Activated CD8-positive, alpha-beta T cell treated with anti-CD3 and anti-CD28 coated beads, Interleukin-2, amount 10 ng/mL, durations not matched to agents 7 days and 5 days (primary cell): ENCODE measurements at places on chromosomes 16 and 17. TPM values are rescaled to one million over a fixed set of nuclear protein-coding genes. Genes with fewer than 3 reads are reported as not detected.

The TBC1D3 gene
- not detected for total RNA-seq

The PIPOX gene
- total RNA-seq = 1.5 TPM

The CLEC16A gene
- total RNA-seq = 38.5 TPM

The KCNH4 gene
- total RNA-seq = 0.05 TPM

The GNG13 gene
- total RNA-seq = not detected

DNA sequence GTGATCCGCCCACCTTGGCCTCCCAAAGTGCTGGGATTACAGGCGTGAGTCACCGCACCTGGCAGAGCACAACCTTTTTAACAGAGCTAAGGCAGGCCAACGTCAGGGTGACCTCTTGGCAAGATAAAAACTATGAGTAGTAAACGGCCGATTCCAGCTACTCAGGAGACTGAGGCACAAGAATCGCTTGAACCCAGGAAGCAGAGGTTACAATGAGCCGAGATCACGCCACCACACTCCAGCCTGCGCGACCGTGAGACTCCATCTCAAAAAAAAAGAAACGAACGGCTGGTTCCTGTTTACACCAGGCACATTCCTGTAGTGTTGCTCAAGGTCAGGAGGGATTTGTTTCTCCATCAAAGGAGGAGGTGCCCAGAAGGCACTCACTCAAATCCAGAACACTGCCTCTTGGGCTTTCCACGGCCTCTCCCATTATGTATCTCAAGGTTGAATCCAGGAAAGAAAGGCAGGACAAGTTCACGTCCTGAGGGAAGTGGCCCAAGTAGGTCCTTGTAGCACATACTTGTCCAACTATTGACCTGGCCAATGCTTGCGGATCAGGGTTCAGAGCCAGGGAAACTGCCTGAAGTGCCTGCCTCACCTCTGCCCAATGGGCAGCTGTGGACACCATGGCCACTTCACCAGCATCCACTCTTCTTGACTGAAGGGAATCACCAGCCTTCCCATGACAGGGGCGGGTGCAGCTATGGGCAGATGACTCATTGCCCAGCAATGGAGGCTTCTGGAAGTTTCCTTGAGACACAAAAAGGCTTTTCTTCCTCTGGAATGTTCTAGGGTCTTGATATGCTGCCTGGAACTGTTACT, 13.5 kb downstream of the KNOP1 start:
- no peak overlapping the region for H3K4me3 ChIP-seq
- H3K27ac ChIP-seq = no peak overlapping the region
- no peaks in the 10 kb centered on the region for H3K27me3 ChIP-seq
- H3K4me1 ChIP-seq = no peaks in the 10 kb centered on the region
- no peak for DNase-seq

DNA sequence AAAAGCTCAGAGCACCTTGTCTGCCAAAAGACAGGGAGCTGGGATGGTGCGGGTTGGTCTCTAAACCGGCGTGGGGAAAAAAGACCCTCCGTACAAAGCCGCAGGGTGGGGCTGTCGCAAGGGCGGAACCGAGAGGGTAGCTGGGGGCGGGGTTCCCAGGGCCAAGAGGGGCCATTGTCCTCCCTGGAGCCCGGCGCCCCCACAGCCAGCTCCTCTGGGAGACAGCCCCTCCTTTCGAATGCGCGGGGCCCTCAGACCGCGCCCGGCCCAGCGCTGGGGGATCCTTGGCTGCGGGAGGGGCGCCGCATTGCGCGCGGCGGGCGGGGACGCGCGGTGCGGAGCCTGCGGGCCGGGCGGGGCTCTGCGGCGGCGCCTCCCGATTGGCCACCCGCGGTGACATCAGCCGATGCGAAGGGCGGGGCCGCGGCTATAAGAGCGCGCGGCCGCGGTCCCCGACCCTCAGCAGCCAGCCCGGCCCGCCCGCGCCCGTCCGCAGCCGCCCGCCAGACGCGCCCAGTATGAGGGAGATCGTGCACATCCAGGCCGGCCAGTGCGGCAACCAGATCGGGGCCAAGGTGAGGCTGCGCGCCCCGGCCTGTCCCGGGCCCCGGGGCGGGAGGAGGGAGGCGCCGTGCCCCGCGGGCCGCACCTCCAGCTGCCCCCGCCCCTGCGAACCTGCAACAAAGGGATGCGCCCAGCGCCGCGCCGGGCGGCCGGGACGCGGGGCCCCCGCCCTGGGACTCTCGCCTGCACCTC, at the start of gene TUBB3:
Gene TUBB3 (plus strand): TSS at position 459 of the 756 bp plus-strand sequence. CDS start 60 bp downstream, at position 519.
- DNase-seq = peak; percentile 65
- H3K4me1 ChIP-seq = peaks cover 46% of the 10 kb centered on the region
- H3K27me3 ChIP-seq = peaks cover 42% of the 10 kb centered on the region
- H3K36me3 ChIP-seq = no peaks in the 10 kb centered on the region
- peak within 1 kb of the TSS; percentile 57 for H3K4me3 ChIP-seq
- no peak within 1 kb of the TSS for H3K27ac ChIP-seq

- no peak for DNase-seq
- H3K27me3 ChIP-seq = no peaks in the 10 kb centered on the region
- no peak overlapping the region for H3K27ac ChIP-seq
- no peak overlapping the region for H3K4me3 ChIP-seq
- H3K4me1 ChIP-seq = no peaks in the 10 kb centered on the region
Observed at GRCh38 chr16:27598220-27598619, 48.3 kb downstream of the KATNIP start.

GRCh38 chr17:75691801-75692626, 24.9 kb downstream of the SAP30BP start:
- no peak for DNase-seq
- H3K4me1 ChIP-seq = peaks cover 50% of the 10 kb centered on the region
- peak overlapping the region; percentile 76 for H3K27ac ChIP-seq
- no peaks in the 10 kb centered on the region for H3K27me3 ChIP-seq

- peaks cover 29% of the 10 kb centered on the region for H3K4me1 ChIP-seq
- peaks cover 34% of the 10 kb centered on the region for H3K27me3 ChIP-seq
- peaks cover 47% of the 10 kb centered on the region for H3K36me3 ChIP-seq
- DNase-seq = peak; percentile 71
- peak overlapping the region; percentile 58 for H3K27ac ChIP-seq
Observed at GRCh38 chr16:75379911-75380847, 53.1 kb downstream of the CFDP1 start.

GRCh38 chr17:55758171-55758570, 7.3 kb downstream of the PCTP start:
- DNase-seq = no peak
- H3K4me1 ChIP-seq = no peaks in the 10 kb centered on the region
- H3K36me3 ChIP-seq = peaks cover 3% of the 10 kb centered on the region
- H3K4me3 ChIP-seq = no peak overlapping the region
- H3K27me3 ChIP-seq = no peaks in the 10 kb centered on the region

DNA sequence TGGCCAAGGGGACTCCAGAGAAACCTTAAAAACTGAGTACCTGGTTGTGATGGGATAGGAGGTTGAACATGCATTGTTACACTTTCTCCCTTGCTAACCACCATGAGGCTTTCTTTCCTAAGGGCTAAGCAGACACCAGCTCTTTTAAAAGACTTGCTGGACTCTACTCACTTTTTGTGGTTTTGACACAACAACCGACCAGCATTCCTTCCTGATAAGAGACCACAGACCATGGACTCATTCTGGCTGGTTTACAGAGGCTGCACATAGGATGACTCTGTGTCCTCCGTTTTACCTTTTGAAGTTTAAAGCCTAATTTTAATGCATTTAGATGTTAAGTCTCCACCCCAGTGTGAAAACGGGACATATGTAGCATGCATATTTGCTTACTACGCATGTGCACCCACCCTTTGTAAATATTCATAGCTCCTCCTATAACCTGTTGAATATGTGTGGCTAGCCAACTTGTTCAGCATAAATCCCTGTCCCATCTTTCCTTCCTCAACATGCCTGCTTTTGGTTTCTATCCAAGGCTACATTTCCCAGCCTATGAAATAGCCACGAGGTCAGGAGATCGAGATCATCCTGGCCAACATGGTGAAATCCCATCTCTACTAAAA, 475.9 kb downstream of the GRIN2A start:
- H3K27ac ChIP-seq = no peak overlapping the region
- DNase-seq = no peak
- H3K4me1 ChIP-seq = no peaks in the 10 kb centered on the region
- H3K4me3 ChIP-seq = no peak overlapping the region
- no peaks in the 10 kb centered on the region for H3K36me3 ChIP-seq

DNA sequence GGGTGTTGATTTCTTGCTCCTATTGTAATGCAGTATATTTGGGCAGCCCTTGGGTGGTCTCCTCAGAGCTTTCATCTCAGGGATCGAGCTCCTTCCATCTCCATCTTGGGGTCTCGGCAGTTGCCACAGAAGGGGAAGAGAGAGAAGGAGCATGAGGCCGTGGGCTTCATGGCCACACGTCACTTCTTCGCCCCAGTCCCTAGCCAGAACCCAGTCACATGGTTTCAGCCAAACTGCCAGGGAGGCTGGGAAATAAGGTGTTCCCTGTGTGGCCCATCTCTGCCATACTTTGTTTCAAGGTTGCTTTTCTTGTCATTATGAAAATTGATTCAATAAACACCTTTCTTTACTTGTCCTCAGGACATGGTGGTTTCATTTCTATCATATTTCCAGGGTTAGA, 68.4 kb upstream of the NKD1 start:
- H3K36me3 ChIP-seq = no peaks in the 10 kb centered on the region
- peaks cover 2% of the 10 kb centered on the region for H3K27me3 ChIP-seq
- no peaks in the 10 kb centered on the region for H3K4me1 ChIP-seq
- no peak overlapping the region for H3K27ac ChIP-seq

DNA sequence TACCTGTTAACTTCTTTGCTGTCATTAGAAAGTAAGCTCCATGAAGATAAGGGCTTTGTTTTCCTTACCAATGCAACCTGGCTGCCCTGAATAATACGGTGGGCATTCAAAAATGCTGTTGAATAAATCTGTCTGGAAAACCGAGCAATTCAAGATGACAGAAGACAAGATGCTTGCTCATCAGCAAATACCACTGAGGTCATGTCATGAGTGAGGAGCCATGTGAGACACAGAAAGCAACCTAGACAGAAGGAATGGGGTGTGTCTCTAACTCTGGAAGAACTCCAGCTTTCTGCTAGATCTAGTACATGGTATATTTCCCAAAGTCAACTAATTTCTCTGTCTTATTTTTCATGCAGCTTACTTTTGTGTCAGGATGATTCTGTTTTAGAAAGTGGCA, 64.2 kb downstream of the STH start:
- H3K4me1 ChIP-seq = peaks cover 5% of the 10 kb centered on the region
- H3K36me3 ChIP-seq = peaks cover 62% of the 10 kb centered on the region
- no peak for DNase-seq
- no peaks in the 10 kb centered on the region for H3K27me3 ChIP-seq
- H3K27ac ChIP-seq = peak overlapping the region; percentile 28
- H3K4me3 ChIP-seq = no peak overlapping the region

GRCh38 chr16:65070831-65071432, 50.9 kb downstream of the CDH11 start:
- H3K4me3 ChIP-seq = no peak overlapping the region
- H3K4me1 ChIP-seq = no peaks in the 10 kb centered on the region
- H3K27ac ChIP-seq = no peak overlapping the region
- H3K27me3 ChIP-seq = no peaks in the 10 kb centered on the region

- H3K4me1 ChIP-seq = peaks cover 46% of the 10 kb centered on the region
- H3K4me3 ChIP-seq = no peak overlapping the region
- peaks cover 67% of the 10 kb centered on the region for H3K36me3 ChIP-seq
Observed at GRCh38 chr16:17392857-17393692, 77.7 kb downstream of the XYLT1 start.

DNA sequence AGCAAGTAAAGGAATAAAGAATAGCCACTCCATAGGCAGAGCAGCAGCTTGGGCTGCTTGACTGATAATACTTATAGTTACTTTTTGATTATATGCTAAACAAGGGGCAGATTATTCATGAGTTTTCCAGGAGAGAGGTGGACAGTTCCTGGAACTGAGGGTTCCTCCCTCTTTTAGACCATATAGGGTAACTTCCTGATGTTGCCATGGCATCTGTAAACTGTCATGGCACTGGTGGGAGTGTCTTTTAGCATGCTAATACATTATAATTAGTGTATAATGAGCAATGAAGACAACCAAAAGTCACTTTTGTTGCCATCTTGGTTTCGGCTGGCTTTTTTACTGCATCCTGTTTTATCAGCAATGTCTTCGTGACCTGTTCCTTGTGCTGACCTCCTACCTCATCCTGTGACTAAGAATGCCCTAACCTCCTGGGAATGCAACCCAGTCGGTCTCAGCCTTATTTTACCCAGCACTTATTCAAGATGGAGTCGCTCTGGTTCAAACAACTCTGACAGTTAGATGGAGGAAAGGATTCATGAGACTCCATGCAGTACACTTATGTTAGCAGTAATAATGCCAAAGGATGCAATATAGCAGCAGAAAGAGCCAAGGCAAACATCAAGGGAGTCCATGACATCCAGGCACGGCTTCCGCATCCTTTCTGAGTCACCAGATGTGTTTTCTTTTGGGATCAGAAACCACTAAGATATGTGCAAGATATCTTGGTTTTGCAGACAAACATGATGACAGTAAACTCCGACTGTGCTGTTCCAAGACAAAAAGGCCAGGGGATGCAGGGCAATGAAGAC, 55.8 kb upstream of the B4GALNT2 start:
- DNase-seq = no peak
- H3K4me1 ChIP-seq = no peaks in the 10 kb centered on the region
- H3K4me3 ChIP-seq = no peak overlapping the region
- peaks cover 13% of the 10 kb centered on the region for H3K27me3 ChIP-seq
- no peaks in the 10 kb centered on the region for H3K36me3 ChIP-seq
- no peak overlapping the region for H3K27ac ChIP-seq

DNA sequence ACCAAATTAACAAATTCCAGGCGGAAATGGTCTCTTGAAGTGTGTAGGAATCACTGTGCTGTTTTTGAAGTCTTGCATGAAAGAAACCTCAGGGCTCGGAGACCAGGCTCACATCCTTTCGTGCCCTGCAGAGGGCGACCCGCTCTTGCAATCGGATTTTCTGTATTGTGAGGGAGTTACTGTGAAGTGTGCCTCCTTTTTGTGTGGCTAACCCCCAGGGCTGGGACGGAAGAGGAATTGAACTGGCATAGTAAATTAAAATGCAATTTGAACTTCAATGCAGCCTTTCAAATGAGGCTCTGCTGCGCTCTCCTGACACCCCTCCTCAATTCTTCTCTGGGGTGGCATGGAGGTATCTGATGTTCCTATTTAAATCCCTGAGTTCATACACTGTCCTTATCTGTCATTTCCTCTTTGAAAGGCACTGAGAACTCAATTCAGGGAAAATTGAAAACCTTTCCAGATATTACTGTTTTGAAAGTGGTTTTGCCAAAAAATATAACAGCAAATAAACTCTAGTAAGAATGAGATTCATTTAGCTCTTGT, 51.5 kb upstream of the MGAT5B start:
- peaks cover 7% of the 10 kb centered on the region for H3K4me1 ChIP-seq
- H3K36me3 ChIP-seq = no peaks in the 10 kb centered on the region
- no peak overlapping the region for H3K27ac ChIP-seq
- peaks cover 5% of the 10 kb centered on the region for H3K27me3 ChIP-seq
- no peak overlapping the region for H3K4me3 ChIP-seq

GRCh38 chr16:10931134-10931533, 11.1 kb downstream of the DEXI start:
- no peak for DNase-seq
- H3K4me3 ChIP-seq = no peak overlapping the region
- peaks cover 46% of the 10 kb centered on the region for H3K4me1 ChIP-seq
- H3K36me3 ChIP-seq = peaks cover 46% of the 10 kb centered on the region
- no peaks in the 10 kb centered on the region for H3K27me3 ChIP-seq

DNA sequence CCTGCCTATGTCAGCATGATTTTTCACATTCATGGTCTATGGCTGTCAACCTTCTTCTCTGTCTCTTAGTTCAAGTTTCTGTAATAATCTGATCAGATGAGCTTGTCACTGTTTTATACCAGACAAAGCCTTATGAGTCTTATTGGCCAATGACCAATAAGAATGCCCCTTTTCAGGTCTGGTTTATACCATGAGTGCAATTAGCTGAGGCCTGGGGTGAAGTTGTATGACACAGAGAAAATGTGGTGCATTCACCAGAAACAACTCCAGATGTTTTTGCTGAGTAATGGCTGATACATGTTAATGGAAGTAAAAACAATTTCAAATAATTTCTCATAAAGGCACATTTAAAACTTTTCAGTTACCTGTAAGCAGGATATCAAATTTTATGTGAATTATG, 218.6 kb upstream of the CDH8 start:
- no peak overlapping the region for H3K4me3 ChIP-seq
- no peaks in the 10 kb centered on the region for H3K4me1 ChIP-seq
- DNase-seq = no peak
- no peaks in the 10 kb centered on the region for H3K36me3 ChIP-seq
- no peaks in the 10 kb centered on the region for H3K27me3 ChIP-seq
